CD4-positive, alpha-beta T cell treated with Interleukin-21 for 1 hour (primary cell): ENCODE measurements at places on chromosomes 2 and 18.

GRCh38 chr2:238694922-238695321 is 153.0 kb upstream of the TWIST2 start:
- DNase-seq, result no peak

GRCh38 chr2:39159283-39159682 is 38.4 kb upstream of the SOS1 start:
- DNase-seq, result no peak

- no peak for DNase-seq
These were observed 61.0 kb downstream of the EIPR1 start for GRCh38 chr2:3316456-3317276.

DNA sequence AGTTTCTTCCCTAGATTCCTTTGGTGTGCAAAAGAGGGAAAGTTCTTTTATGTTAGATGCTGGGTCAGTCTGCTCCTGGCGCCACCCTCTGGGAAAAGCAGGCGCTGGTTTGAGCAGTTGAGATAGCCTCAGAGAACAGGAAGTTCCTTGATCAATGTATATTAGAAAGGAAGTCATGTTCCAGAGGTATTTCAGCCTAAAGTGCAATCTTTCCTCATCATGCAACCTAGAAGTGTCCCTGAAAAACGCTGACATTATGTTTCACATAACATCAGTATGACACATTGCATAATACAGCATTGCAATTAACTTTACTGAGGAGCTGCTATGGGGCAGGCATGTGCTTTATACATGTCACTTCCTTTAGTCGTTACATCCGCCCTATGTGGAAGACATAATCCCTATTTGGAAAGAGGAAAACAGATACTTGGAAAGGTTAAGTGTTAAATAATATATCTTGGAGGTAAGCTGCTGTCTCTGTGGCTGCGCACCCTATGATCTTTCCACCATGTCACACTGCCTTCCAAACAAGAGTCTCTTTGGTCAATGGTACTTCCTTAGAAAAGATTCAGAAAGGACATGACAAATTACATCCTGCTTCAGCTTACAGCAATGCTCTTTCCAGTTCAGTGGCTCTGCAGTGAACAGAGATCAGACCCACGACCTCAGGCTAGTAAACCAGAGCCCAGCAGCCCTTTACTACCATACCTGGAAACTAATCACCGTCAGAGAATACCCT is 369.7 kb downstream of the RAD51AP2 start:
- DNase-seq, result no peak

GRCh38 chr2:97740590-97741182 is 27.3 kb downstream of the ZAP70 start:
- DNase-seq, result peak; percentile 53

DNA sequence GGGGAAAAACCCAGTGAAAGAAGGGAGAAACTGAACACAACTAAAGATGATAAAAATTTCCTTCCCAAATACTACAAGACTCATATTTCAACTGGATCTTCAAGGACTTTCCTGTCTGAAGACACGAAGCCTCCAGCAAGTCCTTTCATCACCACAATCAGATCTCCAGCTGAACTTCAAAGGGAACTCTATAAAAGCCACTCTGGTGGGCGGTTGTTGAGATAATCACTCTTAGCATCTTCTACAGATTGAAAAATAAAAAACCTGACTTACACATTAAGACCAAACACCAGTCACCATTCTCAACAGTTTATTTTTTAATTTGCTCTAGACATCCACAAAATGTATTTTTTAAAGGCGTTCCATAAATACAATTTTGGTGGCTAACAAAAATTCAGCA is 4.4 kb downstream of the REV1 start:
- peak; percentile 10 for DNase-seq

GRCh38 chr2:46200861-46201605 is 96.2 kb upstream of the EPAS1 start:
- DNase-seq, result no peak

GRCh38 chr2:106959975-106960682 is 74.2 kb upstream of the ST6GAL2 start:
- DNase-seq, result no peak

DNA sequence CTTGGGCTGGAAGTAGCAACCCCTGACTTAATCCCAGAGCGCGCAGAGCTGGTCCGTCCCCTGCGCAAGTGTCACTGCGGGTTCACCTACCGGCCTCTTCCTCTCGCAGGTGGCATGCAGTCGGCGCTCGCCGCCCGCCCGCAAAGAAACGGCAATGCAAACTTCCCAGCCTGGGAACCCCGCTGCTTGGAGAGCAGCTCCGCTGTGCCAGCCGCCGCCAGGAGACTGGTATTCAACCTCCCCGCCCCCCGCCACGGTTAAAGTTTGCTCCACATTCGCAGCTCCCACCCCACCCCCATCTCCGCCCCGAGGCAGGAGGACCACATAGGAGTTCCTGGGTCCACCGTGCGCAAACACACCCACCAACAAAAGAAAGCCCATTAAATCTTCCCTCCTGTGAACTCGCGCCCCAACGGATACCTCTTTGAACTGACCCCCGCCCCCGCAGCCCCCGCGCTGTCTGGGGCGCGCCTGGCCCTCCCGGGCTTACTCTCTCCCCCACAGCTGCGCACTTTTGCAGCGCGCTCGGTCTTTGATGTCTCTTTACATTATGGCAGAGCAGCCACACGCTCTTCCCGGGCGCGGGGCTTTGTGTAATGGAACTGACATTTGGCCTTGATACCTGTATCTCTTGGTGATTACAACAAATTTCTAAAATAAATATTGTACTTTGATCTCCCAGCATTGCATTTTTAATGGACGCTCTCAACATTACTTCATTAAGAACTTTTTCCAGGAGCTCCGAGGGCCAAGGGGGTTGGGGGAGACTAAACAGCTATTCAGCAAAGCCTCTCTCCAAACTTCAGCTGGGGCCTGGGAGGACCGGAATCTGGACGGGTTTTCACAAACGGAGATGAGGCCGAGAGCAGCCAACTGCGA is 3.1 kb upstream of the SP5 start:
- no peak for DNase-seq

DNA sequence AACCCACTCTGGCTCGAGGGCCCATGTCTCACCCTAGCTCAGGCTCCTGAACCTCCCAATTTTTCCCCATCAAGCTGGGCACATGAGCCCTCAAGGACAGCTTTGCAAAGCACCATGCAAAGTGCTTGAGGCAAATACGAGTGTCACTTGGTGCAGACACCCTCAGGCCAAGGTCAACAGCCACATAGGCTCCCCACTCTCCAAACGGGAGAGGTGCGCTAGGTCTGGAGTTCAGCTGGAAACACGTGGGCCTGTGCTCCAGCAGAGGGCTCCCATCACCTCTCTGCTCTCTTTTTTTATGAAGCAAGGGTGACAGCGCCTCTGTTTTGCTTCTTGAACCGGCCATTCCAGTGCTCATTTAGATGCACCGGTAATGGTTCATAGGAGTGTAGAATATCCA is 11.9 kb upstream of the ARHGAP25 start:
- DNase-seq, result no peak

DNA sequence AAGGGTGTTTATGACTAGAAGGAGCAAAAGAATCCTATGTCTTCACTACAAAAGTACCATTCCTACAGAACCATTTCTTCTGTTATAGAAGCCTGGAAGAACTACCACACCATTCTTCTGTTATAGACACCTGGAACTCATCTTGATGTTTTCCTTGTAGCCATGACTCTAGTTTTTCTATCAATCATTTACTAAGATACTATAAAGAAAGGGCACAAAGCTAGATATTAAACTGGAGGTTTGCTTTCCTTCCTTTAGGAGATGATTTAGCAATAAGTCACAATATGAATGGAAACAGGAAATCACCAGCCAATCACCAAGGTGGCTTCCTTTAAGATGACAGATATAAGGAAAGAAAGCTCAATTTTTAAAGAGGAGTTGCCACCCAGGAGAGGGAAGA is 100.3 kb upstream of the NEUROD1 start:
- no peak for DNase-seq

- peak; percentile 5 for DNase-seq
These were observed 24.4 kb downstream of the MPHOSPH10 start for GRCh38 chr2:71154798-71155197.

GRCh38 chr2:157441072-157441454 is 2.8 kb downstream of the CYTIP start:
- DNase-seq, result peak; percentile 82

DNA sequence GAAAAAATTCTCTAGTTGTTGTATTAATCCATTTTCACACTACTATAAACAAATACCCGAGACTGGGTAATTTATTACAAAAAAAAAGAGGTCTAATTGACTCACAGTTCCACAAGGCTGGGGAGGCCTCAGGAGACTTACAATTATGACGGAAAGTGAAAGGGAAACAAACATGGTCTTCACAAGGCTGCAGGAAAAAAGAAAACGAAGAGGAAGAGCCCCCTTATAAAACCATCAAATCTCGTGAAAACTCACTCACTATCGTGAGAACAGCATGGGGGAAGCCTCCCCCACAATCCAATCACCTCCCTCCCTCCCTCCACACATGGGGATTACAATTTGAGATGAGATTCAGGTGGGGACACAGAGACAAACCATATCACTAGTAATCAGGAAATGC is 61.7 kb upstream of the SPTBN1 start:
- DNase-seq, result peak; percentile 34

GRCh38 chr2:65731476-65731875 is 299.1 kb upstream of the SPRED2 start:
- DNase-seq, result no peak

GRCh38 chr18:42414756-42415454 is 459.9 kb downstream of the PIK3C3 start:
- no peak for DNase-seq

DNA sequence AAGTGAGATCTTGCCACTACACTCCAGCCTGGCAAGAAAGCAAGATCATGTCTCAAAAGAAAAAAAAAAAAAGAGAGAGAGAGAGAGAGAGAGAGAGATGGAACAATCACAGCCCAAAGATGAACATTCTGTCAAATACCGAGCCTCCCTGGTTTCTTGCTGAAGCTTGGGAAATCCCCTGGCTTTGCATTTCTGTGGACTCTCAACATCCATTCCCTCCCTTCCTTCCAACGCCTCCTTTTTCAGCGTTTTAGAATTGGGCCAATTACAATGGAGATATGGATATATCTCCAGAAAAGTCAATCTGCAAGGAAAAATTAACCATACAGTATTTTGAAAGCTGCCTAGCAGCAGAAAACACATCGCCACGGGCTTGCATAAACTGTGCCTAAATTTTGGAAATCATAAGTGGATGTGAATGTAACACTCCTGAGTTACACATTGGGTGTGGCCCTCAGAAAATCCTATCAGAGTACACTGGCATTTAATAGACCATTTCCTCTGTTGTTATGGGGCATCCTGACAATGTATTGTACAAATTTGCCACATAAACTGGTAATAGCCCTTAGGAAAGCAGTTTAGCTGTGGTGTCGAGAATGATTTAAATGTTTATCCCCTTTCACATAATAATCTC is 67.2 kb upstream of the PHLPP1 start:
- DNase-seq, result no peak

GRCh38 chr2:232419245-232420072 is 12.8 kb downstream of the ALPG start:
- DNase-seq, result no peak

GRCh38 chr2:199344012-199344411 is 113.7 kb downstream of the SATB2 start:
- no peak for DNase-seq

GRCh38 chr2:133431289-133431688 is 137.0 kb downstream of the NCKAP5 start:
- DNase-seq, result no peak

DNA sequence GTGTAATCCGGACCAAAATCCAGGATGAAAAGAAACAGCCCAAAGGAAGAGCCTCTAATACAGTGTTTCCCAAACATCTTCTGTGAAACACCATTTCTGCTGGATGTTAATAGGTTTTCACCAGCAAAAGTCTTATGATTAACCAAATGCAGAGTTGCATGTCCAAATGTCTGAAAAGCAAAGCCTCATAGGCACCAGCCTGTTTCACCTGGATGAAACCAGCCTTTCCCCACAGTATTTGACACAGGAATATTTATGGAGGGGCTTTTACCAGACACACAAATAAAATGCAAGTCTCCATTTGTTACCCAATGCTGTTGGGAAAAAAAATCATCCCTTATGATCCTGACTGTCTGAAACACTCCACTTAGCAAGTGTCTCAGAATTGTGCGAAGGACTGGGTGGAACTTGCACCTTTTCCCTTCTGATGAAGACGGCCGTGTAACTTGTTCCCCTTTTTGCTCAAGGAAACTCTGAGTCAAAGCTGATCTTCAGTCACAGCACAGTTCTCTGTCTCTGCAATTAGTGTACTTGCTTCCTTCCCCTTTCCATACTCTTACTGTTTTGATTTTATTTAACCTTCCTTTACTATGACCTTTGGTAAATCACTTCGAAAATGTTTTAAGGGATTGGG is 70.3 kb upstream of the IL1R2 start:
- DNase-seq, result peak; percentile 9
